Stimulated activated naive CD8-positive, alpha-beta T cell treated with anti-CD3 and anti-CD28 coated beads, Interleukin-15, amount 100 ng/mL, for 72 hours (primary cell): ENCODE measurements at places on chromosomes 2 and 18.
A peak's percentile ranks its signal among the peaks of the same experiment; 100 is the strongest.

DNA sequence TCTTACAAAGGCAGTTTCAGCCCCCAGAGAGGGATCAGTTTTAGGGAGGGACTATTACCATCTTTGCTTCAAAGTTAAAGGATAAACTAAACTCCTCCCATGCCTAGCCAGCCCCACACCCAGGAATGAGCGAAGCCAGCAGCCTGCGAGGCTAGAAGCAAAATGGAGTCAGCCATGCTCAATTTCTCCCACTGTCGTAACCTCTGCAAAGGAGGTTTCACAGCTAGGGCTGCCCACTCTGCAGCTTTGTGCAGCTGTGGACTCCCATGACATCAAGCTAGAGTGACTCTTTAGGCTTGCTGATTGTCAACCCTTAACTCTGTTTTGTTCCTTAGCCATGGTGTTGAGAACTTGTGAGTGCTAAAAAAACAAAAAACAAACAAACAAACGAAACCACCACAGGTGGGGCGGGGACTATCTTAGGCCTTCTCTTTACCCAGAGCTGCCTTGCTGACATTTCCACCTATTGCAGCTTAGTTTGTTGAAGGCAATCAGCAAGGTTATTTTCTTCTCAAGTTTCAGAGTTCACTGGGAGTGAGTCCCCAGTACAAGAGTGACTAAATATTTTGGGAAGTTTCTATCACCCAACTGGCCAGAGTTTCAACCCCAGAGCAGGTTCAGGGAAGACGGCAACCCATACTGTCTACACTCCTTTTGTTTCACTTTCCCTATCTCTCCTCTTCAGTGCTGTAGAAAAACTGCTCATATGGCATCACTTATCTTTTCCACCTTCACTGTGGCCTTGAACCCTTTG, 592.1 kb downstream of the XIRP2 start:
- no peak for DNase-seq

GRCh38 chr2:136205615-136206014, 87.7 kb upstream of the CXCR4 start:
- DNase-seq, result no peak

- DNase-seq, result no peak
Observed at GRCh38 chr2:23904692-23905091, 22.2 kb downstream of the ATAD2B start.

GRCh38 chr18:48412339-48412929, 3.3 kb upstream of the ZBTB7C start:
- peak; percentile 20 for DNase-seq

DNA sequence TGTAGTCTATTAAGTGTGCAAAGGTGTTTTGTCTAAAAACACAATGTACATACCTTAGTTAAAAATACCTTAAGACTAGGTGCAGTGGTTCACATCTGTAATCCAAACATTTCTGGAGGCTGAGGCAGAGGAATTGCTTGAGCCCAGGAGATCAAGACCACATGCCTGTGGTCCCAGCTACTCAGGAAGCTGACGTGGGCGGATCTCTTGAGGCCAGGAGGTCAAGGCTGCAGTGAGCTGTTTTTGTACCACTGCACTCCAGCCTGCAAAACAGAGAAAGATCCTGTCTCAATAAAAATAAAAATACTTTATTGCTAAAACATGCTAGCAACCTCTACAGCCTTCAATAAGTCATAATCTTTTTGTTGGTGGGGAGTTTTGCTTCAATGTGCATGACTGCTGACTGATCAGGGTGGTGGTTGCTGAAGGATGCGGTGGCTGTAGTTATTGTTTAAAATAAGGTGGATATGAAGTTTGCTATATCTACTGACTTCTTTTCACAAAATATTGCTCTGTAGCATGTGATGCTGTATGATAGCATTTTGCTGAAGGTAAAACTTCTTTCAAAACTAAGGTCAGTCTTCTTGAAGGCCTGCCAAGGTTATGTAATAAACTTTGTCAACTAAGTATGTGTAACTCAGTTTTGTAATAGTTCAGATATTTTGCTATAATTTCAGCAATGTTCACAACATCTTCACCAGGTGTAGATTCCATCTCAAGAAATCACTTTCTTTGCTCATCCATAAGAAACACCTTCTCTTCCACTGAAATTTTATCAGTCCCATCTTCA, 1238.0 kb upstream of the NRXN1 start:
- no peak for DNase-seq

- no peak for DNase-seq
Observed at GRCh38 chr2:63842149-63843061, 709 bp downstream of the UGP2 start.

GRCh38 chr2:1236606-1237005, 176.7 kb upstream of the TPO start:
- no peak for DNase-seq

DNA sequence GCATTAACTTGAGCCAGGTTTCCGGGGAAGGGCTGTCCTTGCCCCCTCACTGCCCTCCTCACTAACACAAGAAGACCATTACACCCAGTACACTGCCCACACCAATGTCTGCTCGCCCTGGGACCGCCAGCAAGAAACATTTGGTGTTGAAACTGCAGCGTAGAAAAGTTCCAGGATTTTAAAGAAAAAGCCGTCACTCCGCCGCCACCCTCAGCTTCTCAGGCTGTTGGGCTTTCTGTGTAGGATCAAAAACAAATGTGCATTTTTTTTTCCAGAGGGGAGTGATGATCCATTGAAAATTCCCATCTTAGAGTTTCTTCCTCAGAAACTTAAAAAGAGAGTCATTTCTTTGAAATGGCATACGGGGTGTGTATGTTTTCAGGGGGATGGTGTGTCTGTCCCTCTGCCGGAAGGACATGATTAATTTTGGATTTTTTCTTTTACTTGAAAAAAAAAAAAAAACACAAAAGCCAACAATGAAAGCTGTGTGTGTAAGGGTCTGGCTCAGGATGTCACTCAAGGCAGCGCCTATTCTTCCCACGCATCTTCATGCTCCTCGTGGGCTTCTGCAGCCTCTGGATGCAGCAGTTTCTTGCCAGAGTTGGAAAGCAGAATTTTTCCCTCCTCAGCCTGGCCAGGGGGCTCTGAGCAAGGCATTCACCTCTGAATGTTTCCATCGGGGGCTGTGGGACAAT, 184.9 kb downstream of the GLI2 start:
- DNase-seq, result no peak

- DNase-seq, result no peak
Observed at GRCh38 chr2:65605058-65605742, 172.8 kb upstream of the SPRED2 start.

DNA sequence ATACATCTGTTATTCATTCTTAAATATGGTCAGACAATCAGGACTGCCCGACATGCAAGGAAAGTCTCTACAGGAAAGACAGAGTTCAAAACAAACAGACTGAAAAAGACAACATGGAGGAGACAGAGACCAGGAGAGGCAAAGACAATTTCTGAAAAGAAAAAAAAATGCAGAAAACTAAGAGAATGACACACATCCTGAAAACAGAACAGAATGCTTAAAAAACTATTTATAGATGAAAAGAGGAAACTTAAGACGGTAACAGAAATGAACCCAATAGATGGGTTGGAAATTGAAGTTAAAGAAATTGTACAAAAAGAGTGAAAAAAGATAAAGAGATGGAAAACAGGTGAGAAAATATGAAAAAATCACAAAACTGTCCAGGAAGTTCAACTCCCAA, 95.7 kb downstream of the BCL2 start:
- DNase-seq, result no peak

DNA sequence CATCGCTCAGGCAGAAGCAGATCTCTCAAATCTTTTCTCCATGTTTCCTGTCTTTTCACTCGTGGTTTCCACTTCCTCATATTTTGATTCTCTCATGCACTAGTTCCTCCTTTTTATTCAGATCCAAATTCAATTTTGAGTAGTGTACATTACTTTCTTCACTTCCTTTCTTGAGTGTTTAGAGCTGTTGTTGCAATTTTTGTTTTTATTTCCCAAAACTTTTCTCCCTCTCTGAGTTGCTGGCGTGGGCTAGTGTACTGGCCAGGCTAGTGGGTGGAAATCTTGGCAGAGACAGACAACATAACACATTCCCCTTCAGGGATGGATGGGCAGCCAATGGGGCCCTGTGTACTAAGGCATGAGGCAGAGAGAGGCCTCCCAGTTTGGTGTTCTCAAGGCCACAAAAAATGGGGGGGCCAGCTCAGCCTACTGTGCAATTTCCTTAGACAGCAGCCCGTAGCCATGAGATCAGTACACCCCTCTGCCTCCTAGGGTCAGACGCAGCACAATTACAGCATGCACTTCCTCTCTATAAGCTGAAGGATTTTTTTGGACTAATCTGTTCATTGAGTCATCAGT, 145.1 kb upstream of the PID1 start:
- DNase-seq, result no peak

DNA sequence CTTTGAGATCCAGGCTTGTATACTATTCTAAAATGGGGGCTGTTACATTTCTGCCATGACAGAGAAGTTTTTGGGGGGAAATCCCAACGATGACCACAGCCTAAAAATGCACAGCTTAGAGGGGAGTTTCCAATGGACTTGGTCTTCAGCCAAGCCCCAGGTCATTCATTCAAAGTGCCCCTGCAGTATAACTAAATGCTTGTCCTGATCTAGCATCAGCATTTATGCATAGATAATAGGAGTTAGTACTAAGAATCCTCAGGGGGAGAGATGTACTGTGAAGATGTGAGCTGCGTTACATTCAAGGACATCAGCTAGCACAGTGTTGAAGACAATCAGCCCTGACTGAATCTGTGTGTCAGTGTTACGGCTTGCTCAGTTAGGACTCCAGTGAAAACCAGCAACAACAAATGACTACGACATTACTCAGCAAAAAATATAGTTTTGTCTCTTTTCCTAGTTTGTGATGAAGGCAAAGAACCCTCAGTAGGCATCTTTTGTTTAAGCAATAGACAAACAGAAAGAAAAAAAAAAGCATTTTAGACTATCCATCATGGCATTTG, 160.9 kb downstream of the ZEB2 start:
- DNase-seq, result peak; percentile 13

DNA sequence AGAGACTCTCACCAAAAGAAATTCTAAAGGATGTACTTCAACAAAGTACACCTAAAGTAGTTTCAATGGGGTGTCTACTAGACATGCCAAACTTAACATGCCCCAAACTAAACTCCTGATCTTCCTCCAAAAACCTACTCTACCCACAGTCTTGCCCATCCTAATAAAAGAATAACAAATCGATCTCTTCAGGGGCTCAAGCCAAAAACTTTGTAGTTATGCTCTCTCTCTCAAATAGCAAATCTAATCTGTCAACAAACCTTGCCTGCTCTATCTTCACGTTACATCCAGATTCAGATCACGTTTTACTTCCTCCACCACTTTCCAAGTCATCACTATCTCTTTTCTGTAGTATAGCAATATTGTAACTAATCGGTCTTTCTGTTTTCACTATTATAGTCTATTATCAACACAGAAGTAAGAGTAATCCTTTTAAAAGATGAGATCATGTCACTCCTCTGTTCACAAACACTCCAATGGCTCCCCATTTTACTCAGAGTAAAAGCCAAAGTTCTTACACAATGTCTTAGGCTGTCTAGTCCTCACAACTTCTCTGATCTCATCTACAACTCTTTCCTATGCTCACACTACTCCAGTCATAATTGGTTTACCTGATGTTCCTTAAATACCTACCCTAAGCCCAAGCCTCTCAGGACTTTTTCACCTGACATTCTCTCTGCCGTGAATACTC, 79.9 kb downstream of the THADA start:
- no peak for DNase-seq

GRCh38 chr2:48070415-48070814, 164.1 kb upstream of the FBXO11 start:
- DNase-seq, result no peak
